ENCODE measurements at places on chromosomes 4 and X.

- no peak for DNase-seq
Measured at GRCh38 chr4:33878710-33879109, 2365.6 kb downstream of the ARAP2 start.

DNA sequence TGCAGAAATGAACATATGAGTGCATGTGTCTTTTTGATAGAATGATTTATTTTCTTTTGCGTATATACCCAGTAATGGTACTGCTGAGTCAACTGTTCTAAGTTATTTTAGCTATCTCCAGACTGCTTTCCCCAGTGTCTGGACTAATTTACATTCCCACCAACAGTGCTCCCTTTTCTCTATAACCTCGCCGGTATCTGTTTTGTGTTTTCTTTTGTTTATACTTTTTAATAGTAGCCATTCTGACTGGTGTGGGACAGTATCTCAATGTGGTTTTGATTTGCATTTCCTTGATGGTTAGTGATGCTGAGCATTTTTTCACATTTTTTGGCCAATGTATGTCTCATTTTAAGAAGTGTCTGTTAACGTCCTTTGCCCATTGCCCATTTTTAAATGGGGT, 218.6 kb upstream of the KCNIP4 start:
- DNase-seq, result no peak

DNA sequence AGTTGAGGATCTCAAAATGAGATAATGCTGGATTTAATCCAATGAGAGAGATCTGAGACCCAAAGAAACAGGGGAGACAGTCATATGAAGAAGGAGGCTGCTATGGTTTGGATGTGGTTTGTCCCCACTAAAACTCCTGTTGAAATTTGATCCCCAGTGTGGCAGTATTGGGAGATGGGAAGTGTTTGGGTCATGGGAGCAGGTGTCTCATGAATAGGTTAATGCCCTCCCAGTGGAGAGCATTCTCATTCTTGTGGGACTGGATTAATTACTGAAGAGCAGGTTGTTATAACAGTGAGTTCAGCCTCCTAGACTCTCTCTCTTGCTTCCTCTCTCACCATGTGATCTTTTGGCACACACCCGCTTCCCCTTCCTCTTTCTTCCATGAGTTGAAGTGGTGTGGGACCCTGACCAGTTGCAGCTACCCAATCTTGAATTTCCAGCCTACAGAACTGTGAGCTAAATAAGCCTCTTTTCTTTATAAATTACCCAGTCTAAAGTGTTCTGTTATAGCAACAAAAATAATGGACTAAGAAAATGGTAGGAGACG, 70.3 kb downstream of the PPEF2 start:
- DNase-seq, result no peak

DNA sequence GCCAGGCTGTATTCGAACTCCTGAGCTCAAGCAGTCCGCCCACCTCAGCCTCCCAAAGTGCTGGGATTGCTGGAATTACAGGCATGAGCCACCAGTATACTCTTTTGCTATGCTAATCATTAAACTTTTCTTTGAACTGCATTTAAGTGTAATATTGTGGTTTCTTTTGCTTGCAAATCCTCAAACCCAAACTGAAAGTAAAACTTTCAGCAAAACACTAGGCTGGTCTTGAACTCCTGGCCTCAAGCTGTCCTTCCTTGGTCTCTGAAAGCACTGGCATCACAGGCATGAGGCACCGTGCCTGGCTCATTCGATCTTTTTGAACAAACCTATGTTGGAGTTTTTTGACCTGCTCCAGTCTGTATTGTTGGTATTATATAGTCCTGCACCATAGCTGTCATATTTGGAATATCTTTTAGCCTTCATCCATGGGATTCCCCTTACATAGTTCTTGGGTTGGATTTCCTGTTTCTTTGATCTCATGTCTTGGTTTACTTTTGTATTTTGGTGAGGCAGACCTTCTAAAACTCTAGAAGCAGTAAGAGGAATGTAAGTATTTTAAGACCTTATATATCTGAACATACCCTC, 34.1 kb downstream of the MOB1B start:
- DNase-seq, result no peak

DNA sequence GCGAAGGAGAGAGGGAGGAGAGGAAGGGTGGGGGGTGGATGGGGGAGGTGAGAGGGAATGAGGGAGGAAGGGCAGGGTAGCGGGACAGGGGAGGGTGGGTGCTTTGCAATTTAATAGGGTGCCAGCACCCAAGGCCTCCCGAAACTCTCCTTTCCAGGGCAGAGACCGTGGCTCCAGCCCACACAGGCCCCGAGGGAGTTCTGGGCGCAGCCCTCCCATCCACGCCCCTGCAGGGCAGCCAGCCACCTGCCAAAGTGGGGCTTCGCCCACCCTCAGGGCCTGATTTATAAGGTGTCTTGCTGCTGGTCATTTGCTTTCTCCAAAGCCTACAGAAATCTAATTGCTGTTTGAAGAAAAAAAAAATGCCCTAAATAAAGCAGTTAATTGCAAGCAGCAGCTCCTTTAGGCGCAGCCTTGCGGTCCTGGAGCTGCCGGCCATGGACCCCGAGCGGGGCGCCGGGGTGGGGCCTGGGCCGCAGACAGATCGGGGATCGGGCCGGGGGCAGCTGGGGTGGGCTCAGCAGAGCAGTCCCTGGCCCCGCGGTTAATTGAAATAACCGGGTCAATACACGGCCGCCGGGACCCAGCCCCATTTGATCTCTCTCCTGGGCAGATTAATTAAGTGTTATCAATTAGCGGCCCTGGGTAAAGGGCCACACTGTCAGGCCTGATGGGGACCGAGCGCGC, 106.0 kb upstream of the NKX1-1 start:
- DNase-seq, result no peak

DNA sequence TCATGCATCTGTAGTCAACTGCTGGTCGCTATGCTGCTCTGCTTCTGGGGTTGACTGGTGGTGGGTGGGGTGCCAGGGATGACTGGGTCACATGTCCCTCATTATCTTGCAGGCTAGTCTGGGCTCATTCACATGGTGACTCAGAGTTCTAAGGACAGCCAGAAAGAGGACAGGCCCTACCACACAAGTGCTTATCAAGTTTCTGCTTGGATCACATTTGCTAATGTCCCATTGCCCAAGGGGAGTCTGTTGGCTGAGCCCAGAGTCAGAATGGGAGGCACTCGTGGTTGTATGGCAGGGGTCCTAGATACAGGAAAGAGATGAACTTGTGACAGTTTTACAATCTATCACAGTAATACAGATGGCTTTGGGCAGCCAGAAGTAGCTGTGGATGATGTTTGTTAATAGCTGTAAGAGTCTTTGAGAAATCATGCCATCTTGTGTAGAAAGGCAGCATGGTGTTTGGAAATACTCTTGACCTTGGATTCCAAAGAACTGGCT, 221.3 kb downstream of the GPAT3 start:
- DNase-seq, result no peak

DNA sequence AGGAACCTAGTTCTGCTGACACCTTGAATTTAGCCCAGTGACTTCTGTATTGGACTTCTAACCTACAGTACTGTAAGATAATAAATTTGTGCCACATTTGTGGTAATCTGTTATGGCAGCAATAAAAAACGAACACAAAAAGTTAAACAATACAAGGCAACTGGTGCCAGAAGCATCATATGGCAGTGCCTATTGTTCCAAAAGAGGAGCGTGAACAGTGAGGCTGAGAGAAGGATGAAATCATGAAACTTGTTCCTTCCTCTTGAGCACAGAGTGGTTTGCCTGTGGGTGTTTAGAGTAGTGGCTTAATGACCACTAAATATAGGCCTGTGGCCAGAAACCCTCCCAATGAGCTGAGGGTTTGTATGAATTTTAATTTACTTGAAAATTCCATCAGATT, 69.7 kb upstream of the PGRMC2 start:
- no peak for DNase-seq

GRCh38 chr4:7956934-7957656, 17.4 kb upstream of the AFAP1 start:
- no peak for DNase-seq

DNA sequence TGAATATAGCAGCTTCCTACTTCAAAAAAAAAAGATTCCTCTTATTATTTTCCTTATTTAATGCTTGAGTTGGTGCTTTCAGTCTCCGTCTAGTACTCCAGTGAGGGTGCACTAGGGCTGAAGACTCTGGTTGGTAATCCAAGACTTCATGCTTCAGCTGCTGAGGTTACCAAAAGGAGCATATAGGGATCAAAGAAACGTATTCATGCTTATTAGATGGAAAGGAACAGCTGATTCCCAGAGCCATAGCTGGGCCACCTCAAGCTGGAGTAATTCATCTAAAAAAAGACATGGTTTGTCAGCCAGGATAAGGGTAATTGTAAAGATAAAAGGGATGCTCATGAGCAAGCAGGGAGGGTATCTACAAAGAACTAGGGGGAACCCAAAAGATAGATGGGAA, 131.7 kb upstream of the FAM47B start:
- DNase-seq, result no peak

GRCh38 chr4:46874811-46875210, 34.2 kb downstream of the COX7B2 start:
- DNase-seq, result no peak

DNA sequence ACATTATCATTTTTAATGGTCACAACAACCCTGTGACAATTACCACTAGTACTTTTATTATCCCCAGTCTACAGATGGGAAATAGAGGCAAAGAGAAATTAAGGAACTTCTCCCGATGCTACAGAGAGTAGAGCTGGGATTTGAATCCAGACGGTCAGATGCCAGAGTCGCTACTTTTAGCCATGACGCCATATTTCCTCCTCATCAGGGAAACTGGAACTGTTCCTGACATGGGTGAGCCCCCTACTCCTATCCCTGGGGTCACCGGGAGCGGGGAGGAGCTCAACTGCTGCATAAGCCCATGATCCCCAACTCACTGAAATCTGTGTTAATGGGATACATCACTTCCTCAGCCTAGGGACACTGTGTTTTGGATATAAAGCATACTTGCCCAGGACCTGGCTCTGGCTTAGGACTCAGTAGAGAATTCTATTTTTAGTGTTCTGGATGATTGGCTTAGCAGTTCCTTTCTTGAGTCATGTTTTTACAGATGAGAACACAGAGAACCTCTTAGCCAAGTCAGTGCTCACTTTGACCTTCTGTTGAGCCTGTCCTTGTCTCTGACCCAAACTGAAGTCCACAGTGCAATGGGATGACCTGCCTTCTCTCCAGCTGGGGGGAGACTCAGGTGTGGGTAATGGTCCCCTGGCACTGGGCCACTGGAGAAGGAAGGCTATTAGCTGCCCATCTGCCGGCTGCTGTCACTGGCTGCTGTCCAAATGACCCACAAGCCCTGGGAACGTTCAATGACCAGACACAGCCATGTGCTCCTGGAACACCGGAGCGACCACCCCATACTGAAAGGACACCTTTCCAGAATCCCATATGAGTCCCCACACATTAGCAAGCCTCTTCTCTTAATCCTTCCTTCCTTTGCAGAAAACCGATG, 90.8 kb upstream of the SHISA3 start:
- DNase-seq, result no peak

DNA sequence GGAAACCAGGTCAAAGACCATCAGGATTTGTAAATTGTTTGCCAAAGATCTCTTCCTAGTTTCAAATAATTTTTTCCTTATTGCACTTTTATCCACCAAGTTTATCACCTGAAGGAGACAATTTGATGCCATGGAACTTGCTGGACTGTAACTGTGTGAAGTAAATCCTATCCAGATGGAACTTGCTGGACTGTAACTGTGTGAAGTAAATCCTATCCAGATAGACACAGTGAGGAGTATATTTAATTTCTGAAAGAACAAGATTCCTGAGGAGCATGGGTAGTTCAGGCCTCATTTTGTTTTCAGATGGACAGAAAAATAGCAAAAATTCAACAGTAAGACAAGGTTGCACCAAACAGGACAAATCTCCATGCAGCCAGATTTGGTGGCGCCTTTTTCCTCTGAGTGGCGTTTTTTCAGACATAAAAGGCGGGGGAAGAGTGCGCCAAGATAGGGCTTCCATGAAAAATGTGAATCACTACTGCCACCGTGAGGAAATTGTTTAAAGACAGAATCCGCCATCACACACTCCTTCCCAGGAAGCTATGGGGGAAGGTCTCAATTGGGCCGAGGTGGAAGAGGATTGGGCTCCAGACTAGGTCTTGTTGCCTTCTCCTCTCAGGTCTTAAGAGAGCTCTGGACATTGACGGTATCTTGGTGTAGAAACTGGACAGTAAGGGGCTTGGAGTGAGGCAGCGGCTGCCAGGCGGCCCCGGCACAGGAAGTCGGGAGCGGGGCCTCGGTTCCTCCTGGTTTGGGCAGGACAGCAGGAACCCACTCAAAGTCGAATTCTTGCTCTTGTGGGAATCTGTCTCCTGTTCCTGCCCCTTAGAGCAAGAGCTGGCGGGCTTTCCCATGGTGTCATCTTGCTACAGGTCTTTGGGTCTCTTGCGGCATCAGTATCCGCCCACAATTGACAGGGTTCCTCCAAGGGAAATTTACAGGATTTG, 234.7 kb downstream of the OR13H1 start:
- DNase-seq, result peak; percentile 81

DNA sequence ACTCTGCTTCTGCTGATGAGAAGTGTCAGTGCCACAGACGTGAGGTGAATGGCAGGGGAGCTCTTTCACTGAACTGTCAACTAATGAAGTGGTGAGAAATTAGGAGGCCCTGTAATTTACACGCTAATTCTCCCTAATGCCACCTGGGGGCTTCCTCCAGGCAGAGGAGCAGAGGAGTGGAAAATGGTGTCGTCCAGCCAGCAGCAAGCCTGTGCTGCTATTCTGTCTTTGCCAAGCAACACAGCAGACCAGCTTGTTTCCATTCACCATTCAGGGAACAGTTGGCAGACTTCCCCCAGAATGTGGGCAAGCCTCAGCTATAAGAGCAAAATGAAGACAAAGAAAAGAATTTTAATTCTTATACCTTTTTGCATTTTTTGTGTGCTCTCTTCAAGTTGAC, 245.2 kb upstream of the TET2 start:
- no peak for DNase-seq

GRCh38 chr4:94160774-94161173, 46.9 kb upstream of the SMARCAD1 start:
- no peak for DNase-seq

- peak; percentile 17 for DNase-seq
Measured at GRCh38 chr4:54658252-54659093, 716 bp downstream of the KIT start.

GRCh38 chrX:154409222-154409871, at the start of gene DNASE1L1:
Gene DNASE1L1 (minus strand): TSS chrX:154409254. CDS start chrX:154405568, 3,686 bp downstream.
- peak; percentile 83 for DNase-seq

- DNase-seq, result no peak
Measured at GRCh38 chr4:48470570-48470969, 12.6 kb upstream of the SLC10A4 start.

GRCh38 chr4:168588916-168589531, 92.2 kb downstream of the PALLD start:
- DNase-seq, result no peak

- DNase-seq, result no peak
Measured at GRCh38 chr4:140123666-140124377, 30.2 kb downstream of the MAML3 start.

GRCh38 chrX:111505783-111506182, 5.7 kb upstream of the SERTM2 start:
- no peak for DNase-seq

- no peak for DNase-seq
Measured at GRCh38 chr4:186023975-186024374, 45.0 kb upstream of the TLR3 start.
